ENCODE measurements at places on chromosomes 3 and 15.

GRCh38 chr15:35522061-35522460 is 23.9 kb downstream of the DPH6 start:
- DNase-seq: no peak

DNA sequence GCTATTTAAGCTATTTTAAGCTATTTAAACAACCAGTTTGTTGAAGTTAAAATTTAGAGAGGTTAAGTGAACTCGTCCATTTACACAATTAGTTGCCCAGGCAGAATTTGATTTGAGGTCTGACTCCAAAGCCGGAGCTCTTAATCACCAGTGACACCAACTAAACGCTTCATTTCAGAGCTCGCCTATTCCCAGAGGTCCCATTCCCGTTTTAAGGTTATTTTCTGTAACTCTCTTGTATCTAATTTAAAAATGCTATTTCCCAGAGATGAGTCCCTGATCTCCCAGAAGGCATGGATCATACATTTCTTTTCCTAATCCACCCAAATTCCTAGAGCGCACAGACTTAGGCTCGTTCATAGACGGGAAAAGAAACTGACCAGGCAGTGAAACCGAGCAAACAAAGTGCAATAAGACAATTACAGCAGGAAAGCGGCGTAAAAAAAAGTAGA is 904 bp upstream of the MCTP2 start:
- DNase-seq: no peak

GRCh38 chr3:27606537-27606936 is 115.6 kb downstream of the EOMES start:
- DNase-seq: no peak

DNA sequence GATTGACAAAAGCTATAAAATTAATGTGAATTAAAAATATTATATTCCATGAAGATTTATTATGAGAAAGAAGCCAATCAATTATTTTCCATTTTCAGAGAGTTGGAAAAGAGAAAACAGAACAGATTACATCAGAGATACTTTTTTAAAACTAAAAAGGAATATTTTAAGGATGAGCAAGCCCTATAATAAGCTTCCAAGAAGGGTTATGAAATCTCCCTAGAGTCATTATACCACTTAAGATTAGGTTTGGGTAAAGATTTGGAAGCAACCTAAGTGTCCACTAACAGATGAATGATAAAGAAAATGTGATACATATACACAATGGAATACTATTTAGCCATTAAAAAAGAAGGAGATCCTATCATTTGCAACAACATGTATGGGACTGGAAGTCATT is 51.6 kb upstream of the FSIP1 start:
- no peak for DNase-seq

DNA sequence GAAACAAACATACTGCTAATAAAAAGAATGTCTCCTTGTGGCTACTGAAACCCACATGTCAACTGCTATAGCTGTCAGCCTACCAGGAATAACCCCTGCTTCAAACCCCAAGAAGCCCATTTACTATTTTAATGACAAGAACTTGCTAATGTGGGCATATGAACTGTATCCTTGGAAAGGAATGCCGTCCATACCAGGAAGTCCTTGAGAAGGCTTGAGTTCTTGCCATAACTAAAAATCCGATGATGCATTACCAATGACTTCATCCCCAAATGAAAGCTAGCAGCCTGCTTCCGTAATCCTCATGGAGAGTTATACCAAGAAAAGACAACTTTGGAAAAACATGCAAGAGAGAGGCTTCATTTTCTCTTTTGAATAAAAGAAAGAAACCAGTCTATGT is 34.8 kb downstream of the MINDY4B start:
- DNase-seq: no peak

DNA sequence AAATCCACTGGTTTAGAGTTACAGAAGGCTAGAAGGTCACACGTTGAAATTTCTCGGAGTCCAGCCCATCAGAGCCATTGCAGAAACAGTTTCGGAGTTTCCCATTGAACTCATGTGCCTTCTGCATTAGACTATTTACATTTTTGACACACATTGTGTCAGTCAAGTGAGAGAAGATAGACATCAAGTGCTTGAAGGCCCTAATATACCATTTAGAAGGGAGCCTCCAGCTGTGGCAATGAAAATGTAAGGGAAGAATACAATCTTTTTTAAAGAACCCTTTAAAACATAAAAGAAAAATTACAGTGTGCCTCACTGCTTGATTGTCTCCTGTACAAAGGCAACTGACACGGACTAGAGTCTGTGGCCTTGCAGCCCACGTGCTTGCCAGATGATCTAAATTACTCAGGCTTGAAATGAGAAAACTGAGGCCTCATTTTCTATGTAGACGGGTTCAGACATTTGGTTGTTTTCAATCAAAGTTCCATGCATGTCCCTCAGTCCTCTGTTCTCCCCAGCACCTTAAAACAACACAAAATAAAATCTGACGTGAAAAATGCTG is 650.5 kb downstream of the ROBO2 start:
- DNase-seq: no peak

DNA sequence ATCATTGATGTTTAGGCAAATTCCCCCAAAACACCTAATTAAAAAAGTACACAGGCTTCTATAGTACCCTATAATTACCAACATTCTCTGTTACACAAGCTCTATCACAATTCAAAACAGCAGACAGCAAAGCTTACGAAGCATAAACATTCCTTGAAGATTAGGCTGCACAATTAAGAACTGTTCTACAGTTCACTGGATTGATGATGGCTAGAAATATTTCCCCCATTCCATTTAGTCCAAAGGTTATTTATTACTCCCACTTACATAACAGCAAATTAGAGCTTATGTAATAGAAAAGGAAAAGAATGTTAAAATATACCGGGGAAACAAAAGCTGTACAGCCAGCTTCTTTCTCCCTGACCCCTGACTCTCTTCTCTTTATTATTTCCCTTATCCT is 49.3 kb downstream of the UACA start:
- DNase-seq: no peak

DNA sequence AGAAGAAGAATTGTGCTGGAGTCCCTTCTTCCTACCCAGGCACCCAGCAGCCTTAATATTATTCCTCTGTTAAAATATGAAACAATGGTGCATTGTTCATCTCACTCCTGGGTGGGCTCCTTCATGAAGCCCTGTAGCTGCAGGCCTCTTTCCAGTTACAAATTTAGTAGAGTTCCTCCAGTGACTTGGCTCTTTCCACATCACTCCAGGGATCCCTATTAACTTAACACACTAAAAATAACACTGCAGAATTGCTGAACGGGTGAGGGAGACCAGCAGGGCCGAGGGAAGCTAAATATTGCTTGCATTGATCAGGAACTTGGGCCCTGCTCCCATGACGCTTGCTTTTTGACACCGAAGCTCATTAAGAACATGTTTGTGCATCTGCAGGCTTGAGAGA is 142.3 kb downstream of the PDCD6IP start:
- DNase-seq: no peak

DNA sequence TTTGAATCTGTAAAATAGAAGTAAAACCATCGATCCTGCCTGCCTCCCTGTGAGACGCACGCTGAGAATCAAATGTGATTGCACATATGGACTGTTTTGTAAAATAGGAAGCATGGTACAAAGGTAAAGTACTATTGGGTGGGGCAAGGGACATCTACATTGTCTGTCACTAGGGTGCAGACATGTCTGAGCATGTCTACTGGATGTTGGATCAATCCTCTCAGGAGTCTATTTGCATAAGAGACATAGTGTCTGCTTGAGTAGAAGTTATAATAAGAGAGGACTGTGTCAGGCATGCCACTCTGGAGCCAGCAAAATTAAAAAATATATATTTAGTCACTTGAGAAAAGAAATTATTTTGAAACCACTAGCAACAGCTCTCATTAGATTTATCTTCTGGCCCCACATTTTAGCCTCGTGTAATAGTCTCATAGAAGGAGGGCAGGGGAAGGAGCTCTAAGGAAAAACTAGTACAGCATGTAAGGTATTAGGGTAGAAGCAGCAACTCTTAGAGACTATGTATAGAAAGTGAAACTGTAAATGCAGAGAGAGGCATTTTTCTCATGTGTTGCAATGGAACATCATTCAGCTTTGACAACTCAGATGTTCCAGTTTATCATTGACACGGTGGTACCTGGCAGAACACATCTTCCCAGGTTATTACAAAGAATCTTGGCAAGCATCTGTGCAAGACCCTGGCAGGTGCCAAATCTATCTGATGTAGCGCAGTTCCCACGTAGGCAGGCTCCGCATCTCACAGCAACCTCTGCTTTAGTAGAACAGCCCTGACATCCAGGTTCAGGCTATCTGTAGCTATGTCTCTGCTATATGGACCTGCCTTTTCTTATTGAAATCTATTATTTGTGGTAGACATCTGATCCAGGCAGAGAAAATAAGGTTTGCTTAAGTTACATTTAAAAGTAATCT is 85.2 kb upstream of the CHL1 start:
- DNase-seq: no peak

DNA sequence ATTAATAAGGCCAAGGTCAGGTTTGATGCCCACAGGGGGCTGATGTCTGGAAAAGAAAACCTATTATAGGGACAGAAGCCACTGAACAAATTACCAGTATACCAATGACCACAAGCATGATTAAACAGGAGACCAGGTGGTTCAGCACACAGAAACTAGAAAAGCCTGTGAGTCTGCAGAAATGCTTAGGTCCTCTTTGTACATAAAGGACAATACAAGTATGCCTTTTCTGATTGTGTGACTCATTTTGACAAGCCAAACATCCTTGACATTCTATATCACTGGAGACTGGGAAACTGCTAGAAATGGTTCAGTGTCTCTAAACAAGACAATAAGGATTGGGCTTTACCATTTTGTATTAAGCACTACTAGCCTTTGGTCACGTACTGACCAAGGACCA is 113.2 kb upstream of the MYO5C start:
- DNase-seq: no peak

DNA sequence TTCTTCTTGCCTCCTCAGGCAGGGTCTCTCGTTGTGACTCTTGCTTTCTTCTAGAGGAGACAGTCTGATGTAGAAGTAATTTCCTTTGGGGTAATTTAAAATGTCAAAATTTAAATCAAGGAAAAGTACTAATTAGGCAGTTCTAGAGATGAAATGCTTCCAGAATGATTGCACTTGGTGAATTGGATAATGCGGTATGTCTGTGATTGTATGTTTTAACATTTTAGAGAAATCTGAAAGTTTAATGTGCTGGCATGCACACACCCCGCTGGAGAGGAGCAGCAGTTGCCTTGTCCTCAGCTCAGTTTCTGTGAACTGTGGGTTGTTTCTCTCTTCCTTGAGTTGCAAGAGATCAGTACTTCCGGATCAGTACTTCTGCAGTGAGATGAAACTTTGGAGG is 322.9 kb upstream of the CTDSPL start:
- no peak for DNase-seq

GRCh38 chr3:105997800-105998526 is 129.2 kb upstream of the CBLB start:
- no peak for DNase-seq

DNA sequence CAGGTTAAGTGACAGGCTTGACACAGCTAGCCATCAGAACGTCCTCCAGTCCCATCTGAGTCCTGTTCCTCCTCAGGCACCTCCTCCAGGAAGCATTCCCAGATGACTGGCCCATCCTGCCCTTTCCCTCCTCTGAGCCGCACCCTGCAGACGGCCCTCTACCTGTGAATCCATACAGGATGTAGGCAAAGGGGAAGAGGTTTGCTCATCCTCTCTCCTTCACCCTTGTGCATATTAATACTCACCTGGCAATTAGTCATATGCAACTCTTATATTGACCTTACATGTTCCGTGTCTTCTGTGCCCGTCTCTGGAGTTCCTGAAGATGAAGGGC is 61.9 kb downstream of the SMAD3 start:
- DNase-seq: no peak

GRCh38 chr15:88348579-88349230 is 92.2 kb upstream of the NTRK3 start:
- DNase-seq: no peak

- no peak for DNase-seq
These were observed 2.9 kb upstream of the LTF start for GRCh38 chr3:46467562-46467961.

- DNase-seq: no peak
These were observed 6.7 kb upstream of the NSMCE3 start for GRCh38 chr15:29276366-29276765.

GRCh38 chr15:34610354-34610753 is 26.9 kb upstream of the GOLGA8B start:
- DNase-seq: no peak

- no peak for DNase-seq
These were observed 254.2 kb upstream of the NR2F2 start for GRCh38 chr15:96076350-96076749.

DNA sequence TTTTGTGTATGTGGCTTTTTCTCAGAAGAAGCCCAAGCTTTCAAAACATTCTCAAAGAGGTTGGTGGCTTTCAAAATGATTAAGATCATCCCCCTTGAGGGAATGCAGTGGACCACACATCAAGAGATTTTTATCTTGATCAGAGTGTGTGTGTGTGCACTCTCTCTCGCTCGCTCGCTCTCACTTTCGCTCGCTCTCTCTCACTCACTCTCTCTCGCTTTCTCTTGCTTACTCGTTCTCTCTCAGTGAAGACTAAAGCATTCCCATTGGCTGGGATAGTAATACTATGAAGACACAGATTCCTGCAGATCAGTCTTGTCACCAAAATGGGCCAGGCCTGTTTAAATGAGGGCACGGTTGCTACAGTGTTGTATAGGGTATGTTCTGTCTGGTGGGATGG is 365.7 kb downstream of the EDEM1 start:
- no peak for DNase-seq

DNA sequence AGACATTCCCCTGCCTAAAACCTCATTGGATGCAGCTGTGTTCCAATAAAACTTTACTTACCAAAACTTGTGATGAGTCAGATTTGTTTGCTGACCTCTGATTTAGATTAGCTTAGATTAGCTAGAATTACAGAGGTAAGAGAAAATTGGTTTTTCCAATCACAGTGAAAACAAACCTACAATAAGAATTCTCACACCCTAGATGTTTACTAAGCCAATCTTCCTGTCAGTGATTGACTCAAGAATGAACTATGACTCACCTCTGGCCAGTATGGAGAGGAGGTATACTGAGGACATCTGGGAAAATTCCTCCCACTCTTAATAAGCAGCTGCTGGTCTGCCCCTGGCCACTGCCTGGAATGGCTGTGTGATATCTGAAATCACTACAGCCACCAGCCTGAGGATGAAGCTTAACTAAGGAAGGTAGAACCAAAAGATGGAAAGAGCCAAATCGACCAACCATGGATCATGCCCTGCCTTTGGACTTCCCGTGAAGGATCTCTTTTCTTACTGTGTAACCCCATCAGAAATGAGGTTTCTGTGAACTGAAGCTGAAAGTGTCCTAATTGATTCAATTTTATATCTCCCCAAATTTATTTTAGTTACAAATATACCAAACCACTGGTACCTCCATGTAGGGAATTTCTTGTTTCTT is 19.0 kb upstream of the GHSR start:
- DNase-seq: no peak

GRCh38 chr3:24457719-24458118 is 36.9 kb downstream of the THRB start:
- DNase-seq: no peak
